ENCODE measurements at places on chromosomes 6 and 20.

- DNase-seq, result no peak
These were observed 10.6 kb downstream of the PRR18 start for GRCh38 chr6:166297606-166298005.

DNA sequence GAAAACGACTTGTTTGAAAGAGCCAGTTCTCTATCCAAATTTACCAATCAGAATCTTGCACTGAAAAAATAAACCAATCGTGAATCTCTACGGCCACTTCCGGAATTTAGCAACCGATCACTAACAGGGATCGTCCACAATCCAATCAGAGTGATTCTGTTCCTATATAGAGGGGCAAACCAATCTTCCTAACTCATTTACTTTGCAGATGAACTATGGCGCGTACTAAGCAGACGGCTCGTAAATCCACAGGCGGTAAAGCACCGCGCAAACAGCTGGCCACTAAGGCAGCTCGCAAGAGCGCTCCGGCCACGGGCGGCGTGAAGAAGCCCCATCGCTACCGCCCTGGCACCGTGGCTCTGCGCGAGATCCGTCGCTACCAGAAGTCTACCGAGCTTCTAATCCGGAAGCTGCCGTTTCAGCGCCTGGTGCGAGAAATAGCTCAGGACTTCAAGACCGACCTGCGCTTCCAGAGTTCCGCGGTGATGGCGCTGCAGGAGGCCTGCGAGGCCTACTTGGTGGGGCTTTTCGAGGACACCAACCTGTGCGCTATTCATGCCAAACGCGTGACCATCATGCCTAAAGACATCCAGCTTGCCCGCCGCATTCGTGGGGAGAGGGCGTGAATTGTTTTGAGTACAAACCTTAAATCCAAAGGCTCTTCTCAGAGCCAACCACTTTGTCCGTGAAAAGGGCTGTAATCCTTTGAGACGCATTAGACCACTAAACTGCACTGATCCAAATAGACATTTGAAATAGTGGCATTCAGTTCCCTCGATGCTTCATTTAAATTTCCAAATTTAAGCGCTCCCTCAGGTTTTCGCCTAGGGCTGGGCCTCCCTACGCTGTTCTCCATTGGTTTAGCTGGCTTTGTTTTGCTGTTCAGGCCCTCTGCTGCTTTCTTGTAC, 138.0 kb downstream of the HFE start:
- DNase-seq, result no peak

DNA sequence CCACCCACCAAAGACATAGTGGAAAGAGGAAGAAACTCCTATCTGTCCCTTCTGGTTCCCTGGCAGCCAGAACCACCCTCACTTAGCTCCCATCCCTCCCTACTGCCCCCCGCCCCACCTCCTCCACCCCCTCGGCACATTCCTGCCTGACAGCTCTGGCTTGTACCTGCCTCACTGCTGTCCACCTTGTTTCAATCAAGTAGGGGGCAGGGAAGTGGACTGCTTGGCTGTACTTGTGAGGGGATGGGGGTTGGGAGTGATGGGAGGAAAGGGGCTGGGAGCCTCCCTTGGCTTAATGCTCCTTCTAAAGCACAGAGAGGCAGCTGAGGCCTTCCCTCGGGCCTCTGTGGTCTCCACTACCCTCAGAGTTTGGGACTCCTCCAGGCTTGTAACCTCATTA, 22.1 kb upstream of the ZNF76 start:
- DNase-seq, result no peak

DNA sequence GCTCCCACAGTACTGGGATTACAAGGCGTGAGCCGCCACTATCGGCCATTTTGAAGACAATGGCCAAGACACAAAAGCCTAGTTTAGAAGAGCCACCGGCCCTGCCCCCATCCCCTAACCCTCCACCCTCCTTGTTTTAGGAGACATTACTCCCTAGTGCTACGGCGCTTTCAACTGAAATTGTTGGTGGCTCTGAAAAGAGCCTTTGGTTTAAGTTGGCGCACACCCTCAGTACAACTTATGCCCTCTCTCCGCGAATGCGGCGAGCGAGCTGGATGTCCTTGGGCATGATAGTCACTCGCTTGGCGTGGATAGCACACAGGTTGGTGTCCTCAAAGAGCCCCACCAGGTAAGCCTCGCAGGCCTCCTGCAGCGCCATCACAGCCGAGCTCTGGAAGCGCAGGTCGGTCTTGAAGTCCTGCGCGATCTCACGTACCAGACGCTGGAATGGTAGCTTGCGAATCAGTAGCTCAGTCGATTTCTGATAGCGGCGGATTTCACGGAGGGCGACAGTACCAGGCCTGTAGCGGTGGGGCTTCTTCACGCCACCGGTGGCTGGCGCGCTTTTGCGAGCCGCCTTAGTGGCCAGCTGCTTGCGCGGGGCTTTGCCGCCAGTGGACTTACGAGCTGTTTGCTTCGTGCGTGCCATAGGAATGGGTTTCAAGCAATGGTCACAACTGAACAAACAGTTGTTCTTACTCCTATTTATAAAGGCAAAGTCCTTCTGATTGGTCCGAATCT, 114.9 kb upstream of the BTN3A2 start:
- DNase-seq, result no peak

DNA sequence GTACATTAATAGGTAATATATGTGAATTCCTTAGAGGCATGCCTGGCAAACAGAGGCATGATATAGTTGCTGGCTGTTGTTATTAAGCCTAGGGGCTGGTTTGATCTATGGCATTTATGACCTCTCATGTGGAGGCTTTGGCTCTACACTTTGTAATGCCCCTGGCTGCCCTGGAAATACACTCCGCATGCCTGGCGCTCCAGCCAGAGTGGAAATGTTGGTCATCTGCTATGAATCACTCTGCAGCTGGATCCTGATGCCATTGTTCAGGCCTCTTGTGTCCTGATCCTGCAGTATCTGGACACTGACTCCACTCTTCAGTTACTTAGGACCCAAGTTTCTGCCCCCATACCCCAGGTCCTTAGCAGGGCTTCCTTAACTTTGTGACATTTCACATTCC, 200.5 kb upstream of the PCSK2 start:
- no peak for DNase-seq

GRCh38 chr6:127567476-127567875, 9.5 kb upstream of the C6orf58 start:
- DNase-seq, result no peak

DNA sequence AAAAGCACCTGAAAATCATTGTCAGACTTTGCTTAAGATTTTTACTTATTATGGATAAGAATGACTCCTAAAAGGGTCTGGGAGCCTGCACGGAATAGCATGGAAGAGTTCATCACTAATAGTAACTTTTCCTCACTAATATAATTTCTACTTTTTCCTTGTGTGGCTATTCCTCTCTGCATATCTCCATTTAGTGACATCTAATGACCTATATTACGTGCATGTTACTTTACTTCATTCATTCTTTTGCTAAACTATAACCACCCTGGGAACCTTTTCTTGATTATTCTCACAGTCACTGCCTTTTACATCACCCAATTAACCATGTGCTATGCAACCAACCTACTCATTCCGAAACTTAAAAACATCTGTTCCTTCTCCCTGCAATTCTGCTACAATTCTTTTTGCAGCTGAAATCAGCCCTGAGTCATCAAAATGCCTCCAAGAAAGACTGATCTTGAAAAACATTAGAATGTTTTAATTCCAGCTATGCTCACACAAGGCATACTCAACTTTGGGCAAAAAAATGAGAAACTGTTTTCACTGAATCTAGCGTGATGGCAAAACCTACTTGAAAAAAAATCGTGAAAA, 313.3 kb downstream of the RNGTT start:
- no peak for DNase-seq

DNA sequence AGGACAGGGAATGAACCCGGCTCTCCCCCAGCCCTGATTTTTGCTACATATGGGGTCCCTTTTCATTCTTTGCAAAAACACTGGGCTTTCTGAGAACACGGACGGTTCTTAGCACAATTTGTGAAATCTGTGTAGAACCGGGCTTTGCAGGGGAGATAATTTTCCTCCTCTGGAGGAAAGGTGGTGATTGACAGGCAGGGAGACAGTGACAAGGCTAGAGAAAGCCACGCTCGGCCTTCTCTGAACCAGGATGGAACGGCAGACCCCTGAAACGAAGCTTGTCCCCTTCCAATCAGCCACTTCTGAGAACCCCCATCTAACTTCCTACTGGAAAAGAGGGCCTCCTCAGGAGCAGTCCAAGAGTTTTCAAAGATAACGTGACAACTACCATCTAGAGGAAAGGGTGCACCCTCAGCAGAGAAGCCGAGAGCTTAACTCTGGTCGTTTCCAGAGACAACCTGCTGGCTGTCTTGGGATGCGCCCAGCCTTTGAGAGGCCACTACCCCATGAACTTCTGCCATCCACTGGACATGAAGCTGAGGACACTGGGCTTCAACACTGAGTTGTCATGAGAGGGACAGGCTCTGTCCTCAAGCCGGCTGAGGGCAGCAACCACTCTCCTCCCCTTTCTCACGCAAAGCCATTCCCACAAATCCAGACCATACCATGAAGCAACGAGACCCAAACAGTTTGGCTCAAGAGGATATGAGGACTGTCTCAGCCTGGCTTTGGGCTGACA, 28.8 kb upstream of the ZBP1 start:
- DNase-seq, result no peak

- DNase-seq, result no peak
These were observed 11.7 kb downstream of the SIM1 start for GRCh38 chr6:100452998-100453397.

GRCh38 chr6:159754401-159754800, 7.4 kb upstream of the ACAT2 start:
- no peak for DNase-seq

- DNase-seq, result no peak
These were observed 49.8 kb upstream of the ERVFRD-1 start for GRCh38 chr6:11161031-11161956.

DNA sequence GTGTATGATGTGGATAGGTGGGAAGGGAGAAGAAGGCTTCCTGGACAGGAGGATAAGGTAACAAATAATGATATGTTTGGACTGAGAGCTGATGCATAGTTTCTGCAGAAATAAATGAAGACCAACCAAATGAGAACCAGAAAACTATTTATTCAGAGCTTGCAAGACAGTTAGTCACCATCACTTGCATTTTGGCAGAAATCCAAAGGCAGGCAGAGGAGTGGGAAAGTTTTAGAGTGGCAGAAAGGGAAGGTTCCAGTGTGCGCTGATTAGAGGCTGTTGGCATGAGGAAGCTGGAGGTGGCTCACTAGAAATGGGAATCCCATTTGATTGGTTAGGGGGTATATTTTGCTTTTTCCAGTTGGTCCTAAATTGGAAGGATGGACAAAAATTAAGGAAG, 13.0 kb upstream of the F13A1 start:
- no peak for DNase-seq

GRCh38 chr6:130756824-130757223, 70.4 kb upstream of the SMLR1 start:
- no peak for DNase-seq

- DNase-seq, result no peak
These were observed 175.6 kb downstream of the DTNBP1 start for GRCh38 chr6:15487262-15487661.

DNA sequence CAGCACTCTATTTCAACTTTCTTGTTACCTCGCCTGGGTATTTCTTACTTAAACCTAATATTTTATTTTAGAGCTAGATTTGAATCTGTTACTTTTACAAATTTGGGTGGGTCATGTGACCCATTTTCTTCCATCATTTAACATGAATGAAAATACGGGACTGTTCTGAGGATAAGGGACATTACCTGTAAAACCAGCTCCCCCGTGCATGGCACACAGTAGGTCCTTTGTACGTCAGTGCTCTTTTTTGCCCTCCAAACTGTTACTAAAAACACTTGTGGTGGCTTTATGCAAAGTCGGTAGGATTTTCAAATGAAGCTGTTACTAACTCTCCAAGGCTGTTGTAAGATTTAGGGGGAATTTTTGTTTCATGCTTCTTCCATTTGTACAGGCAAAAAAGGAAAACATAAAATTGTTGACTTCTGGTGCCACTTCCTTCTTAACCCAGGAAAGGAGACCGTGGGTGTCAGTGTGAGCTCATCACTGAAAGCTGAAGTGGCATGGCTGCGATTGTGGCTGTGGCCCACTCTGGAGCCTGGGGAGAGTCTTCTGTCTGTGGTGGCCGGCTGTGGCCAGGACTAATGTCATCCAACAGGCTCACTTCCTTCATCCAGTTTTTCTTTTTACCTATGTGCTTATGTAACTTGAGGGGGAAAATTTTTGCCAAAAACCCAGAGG, 40.2 kb upstream of the PXDC1 start:
- no peak for DNase-seq

DNA sequence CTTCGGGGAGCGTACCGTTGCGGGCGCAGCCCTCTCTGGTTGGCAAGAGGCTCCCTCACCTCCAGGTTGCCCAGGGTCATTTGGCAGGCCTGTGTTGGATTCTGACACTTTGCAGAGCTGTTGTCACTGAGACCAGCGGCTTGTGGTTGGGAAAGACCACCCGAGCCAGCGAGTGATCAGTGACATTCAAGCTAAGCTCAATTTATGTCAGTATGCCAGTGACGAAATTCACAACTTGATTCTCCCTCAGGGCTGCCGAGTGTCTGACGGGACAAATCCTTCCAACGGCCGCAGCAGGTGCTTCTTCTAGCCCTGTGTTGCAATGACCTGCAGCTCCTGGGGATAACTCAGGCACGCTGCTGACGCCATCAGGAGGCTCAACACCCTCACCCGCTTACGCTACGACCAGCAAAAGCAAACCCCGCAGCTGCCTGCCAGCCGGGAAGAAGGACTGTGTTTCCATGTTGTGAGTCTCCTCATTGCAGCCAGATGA, 16.9 kb upstream of the SLC22A2 start:
- no peak for DNase-seq

DNA sequence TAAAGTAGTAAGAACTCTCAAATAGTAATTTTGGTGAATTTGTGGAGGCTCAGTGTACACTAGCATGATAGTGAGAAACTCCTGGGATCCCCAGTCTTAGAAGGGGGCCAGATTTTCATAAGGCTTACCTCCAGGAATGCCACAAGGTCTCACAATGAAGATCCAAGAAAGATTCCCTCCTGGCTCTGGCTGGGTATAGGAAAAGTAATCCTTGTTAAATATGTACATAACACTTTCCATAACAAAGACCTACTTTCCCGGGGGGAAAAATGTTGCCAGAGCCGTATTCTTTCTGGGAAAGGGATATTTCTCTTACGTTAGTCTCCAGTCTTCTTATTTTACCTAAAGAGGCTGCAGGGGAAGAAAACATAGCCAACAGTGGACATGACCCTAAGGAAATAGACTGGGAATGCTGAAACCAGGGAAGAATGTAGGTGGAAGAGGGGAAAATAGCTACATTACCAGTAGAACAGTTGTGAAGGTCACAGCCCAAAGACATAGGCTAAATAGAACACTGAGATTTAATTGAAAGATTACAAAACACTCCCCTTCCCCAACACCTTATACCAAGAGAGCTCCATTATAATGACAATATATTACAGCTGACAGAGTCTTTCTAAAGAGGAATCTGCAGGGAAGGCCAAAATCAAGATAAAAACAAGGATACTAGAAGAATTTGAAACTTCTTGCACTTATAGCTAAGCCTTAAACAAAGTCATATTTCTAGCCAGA, 34.9 kb upstream of the ISM1 start:
- DNase-seq, result no peak

DNA sequence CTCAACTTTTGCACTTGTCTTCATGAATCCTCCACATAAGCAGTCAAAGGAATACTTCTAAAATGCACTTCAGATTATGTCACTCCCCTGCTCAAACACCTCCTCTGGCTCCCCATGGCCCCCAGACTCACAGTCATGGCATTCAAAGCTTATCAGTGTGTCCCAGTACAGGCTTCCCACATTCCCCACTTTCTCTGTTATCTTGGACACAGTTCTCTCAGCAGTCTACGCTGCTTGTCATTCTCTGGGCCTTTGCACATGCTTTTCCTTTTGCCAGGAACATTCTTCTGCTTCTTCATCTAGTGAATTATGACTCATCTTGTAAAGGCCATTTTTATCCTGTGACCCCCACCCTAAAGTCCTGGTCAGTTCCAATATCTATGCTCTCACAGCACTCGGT, 31.8 kb downstream of the SLC13A3 start:
- DNase-seq, result no peak

All from D341Med (cell line).